Amygdala (tissue), 56 donors: ENCODE measurements at places on chromosomes 5 and 9.
A peak's percentile ranks its signal among the peaks of the same experiment; 100 is the strongest.

DNA sequence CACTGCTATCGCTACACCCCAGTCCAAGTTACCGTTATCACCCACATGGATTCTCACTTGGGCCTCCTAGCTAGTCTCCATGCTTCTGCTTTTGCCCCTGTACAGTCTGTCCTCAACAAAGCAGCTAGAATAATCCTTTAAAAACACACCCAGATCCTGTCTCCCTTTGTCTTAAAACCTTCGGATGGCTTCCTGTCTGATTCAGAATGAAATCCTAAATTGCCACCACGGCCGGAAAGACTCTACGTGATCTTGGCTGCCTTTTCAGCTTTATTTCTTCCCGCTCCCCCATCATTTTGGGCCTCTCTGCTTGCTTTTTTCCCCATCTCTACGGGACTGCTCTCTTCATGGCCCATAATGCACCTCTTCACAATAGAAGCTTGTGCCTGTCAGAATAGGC lies 33.4 kb downstream of the GDNF start:
- no peak for DNase-seq

DNA sequence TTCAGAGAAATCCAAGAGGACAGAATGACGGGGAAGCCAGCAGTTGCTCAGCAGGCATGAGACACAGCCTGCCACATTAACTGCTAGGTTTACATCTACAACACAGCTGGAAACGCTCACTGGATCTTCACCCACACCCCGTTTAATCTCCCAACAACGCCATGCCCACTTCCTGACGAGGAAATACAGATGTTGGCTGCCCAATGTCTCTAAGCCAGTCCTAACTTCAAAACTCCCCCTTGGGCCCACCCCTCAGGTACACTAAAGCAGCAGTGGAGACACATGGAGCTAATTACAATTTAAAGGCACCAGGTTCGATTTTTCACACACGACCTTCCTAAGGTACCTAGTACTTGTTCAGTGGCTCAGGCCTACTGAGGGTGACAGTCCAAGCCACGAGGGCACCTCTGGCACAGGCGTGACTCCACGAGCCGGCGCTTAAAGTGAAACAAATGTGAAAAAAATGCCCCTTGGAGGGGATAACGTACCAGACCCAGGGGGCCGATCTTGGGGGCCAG lies 904 bp downstream of the RPL12 start:
- DNase-seq: no peak

DNA sequence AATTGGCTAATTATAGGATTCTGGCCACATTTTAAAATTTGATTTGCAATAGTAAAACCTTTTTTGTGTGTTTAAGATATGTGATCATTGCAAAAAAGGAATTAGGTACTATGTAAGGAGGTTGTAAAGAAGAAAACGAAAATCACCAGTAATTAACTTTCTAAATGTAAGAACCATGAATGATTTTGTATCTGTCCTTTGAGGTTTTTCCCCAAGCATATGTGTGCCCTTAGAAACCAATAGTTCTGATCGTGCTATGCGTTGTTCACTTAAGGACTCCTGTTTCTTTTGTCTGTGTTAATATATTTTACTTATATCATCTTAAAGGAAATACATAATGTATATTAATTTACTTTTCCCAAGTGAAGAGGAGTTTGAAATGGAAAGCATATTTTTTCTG lies 410.2 kb downstream of the PSAT1 start:
- DNase-seq: no peak

DNA sequence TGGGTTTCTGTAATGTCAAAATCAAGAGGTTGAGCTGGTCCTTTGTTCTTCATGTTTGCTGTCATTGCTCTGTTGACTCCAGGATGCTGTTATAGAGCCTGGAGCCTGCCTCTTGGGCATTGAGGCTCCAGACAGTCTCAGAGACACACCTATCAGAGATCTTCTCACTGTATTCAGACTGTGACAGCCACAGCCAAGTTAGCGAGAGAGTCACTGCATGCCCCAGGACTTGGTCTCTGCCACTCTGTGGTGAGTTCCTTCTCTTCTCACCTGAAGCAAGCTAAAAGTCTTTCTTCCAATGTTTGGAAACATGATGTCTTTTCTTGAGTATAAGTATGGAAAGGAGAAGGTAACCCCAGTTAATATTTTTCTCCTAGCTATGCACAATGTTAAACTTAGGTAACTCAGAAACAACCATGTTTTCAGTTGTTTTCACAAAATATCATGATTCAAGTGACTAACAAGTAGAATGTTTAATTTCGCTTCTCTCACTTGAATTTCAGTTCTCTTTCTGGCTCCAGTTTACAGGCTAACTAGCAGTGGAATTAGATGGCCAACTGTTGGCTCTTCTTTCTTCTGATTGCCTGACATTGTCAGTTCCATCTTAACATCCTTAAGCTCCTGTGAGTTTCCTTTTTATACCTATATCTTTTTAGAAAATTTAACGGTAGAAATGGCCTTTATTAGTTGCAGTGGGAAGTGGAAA lies 20.6 kb upstream of the ZFYVE16 start:
- no peak for DNase-seq

DNA sequence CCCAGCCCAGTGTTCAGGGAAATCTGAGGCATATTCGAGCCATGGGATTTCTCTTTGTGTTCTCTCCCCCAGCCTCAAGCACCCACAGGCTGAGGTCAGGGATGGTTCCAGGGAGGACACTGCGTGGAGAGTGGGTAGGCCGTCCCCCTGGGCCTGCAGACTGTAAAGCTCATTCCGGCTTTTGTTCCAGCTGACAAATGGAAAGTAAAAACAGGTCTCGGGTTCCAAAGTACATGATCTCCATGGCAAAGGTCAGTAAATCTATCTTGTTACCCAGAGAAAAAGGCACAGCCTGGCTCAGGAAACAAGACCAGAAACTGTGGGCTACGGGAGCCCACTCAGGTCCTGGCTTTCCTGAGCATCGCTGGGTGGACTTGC lies 116.2 kb downstream of the ROR2 start:
- no peak for DNase-seq

DNA sequence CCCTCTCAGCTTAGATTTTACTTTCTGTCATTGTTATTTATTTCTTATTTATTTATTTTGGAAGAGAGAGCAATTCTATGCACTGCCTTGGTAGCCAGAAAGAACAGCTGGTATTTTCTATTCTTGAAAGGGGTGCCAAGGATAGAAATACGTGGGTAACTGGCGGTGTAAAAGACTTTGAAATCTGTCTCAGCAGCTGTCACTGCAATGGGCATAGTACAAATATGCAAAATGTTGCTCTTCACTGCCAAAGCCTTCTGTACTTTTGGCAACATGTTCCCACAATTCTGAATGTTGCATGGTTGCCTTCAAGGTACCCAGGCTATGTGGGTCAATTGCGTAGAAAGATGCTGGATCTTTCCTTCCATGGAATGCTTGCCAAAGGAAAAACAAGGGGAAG lies 230.2 kb upstream of the EDIL3 start:
- DNase-seq: no peak

- no peak for DNase-seq
Observed at GRCh38 chr5:316210-317085, 5.1 kb upstream of the AHRR start.

- DNase-seq: no peak
Observed at GRCh38 chr9:134294153-134295071, 31.8 kb upstream of the RXRA start.

- DNase-seq: no peak
Observed at GRCh38 chr9:16132513-16132912, 579.7 kb downstream of the CCDC171 start.

DNA sequence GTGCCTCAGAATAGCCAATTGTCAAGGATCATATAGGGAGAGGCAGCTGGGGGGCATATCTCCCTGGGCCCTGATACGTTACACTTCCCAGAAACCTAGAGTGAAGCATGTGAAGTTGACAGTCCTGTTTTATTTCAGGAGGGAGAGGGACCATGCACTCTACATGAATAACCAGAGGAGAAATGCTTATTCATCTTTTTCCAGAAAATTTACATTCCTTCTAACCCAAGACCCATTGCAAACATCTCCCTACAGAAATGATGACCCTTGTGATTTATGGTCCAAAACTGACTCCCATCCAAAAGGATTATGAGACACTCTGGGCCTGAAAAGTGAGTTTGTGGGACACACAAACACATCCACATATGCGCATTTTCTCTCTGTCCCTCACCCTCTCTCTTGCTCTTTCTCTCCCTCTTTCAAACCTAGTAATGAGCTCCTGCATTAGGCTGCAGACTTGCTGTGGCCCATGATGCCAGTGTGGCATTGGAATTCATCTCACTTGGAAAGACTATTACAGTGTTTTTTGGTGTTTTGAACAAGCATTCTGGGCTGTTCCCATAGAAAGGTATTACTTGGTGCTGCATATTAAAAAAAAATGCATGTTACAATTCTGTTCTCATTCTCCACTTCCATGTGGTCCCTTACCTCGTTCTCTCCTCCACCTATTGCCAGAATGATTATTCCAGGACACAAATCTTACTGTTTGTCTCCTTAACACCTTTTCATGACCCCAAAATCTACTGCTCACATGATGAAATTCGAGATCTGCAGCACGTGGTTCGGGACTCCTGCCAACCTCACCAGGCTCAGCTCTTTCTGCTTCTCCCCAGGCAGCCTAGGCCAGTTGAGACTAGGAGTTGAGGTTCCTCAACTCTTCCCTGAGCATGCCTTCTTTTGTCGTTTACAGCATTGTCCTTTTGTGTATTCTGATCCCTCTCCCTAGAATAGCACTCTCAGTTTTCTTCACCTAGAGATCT lies 451.3 kb upstream of the KLF4 start:
- no peak for DNase-seq

DNA sequence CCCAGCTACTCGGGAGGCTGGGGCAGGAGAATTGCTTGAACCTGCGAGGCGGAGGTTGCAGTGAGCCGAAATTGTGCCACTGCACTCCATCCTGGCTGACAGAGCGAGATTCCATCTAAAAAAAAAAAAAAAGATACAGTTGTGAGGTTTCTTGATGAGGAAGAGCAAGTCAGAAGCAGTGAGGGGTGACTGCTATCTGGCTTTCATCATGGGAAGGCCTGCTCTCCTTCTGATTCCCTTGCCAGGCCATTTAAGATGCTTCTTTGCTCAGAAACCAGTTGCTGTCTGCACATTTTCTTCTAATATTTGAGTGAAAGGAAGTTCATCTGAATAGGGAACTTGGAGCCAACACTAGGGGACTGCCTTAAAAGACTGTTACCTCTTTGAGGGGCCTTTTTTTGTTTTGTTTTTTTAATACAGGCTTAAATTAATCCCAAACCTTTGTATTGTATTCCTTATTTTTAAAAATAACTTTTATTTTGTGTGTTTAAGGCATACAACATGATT lies 201.9 kb downstream of the ARHGAP26 start:
- no peak for DNase-seq

DNA sequence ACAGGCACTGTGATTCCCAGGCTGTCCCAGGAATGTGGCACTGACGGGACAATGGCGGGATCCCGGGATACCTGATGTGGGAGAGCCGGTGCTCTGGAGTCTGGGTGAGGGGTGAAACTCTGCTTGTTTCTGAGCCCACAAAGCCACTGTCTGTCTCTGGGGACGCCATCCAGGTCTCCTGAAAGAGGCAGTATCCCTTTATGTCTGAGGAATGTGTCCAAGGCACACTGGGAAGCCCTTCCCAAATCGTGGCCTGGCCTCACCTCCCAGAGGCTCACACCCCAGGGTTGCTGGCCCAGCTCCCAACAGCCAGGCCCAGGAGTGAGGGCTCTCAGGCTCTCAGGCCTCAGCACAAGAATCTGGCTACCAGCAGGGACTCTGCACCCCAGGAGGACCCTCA lies 27.1 kb downstream of the ORM2 start:
- DNase-seq: no peak

- DNase-seq: peak; percentile 68
Observed at GRCh38 chr9:12774861-12775678, at the start of gene LURAP1L. Gene LURAP1L (plus strand): TSS chr9:12775020. CDS start chr9:12775716, 696 bp downstream.

DNA sequence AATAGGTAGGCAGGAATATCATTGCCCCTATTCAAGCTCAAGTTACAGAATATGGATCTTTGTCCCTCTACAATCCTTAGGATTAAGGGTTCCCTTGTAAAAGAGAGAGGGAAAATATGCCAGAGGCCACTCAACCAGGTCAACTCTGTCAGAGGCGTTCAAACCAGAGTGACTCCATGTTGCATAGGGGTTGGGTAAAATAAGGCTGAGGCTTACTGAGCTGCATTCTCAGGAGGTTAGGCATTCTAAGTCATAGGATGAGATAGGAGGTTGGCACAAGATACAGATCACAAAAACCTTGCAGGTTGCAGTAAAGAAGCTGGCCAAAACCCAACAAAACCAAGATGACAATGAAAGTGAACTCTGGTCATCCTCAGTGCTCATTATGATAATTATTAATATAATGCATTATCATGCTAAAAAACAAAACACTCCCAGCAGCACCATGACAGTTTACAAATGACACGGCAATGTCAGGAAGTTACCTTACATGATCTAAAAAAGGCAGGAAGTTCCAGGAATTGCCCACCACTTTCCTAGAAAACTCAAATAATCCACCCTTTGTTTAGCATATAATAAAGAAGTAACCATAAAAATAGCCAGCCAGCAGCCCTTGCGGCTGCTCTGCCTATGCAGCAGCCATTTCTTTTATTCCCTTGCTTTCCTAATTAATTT lies 64.8 kb downstream of the ERP44 start:
- DNase-seq: no peak

GRCh38 chr9:136093995-136094881 lies 851 bp downstream of the NACC2 start:
- DNase-seq: no peak

GRCh38 chr5:157506981-157507780 lies 47.2 kb downstream of the NIPAL4 start:
- DNase-seq: no peak

DNA sequence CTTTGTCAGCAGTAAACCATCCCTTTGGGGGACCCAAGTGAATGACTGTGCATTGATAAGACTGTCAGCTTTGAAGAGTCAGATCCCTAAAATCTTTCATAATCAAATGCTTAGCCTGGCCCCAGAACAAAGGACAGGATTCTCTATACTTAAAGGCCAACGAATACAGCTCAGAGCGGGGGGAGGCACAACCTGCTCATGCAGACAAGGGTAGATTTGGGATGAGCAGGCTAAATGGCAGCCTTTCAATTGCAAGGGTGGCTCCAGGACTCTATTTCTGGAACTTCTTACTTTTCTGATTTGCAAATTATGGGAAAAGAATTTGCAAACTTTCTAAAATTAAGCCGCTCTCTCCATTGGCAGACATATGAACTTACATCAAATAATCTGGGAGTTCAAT lies 66.4 kb downstream of the ELL2 start:
- no peak for DNase-seq

GRCh38 chr9:96327694-96328352 lies 25.8 kb upstream of the HSD17B3 start:
- no peak for DNase-seq

- no peak for DNase-seq
Observed at GRCh38 chr9:1929722-1930244, 85.4 kb upstream of the SMARCA2 start.
